ENCODE measurements at places on chromosomes 16 and 17. TPM values are rescaled to one million over a fixed set of nuclear protein-coding genes. Genes with fewer than 3 reads are reported as not detected.

KRT16 gene
- not detected for total RNA-seq

HBA2 gene
- 4.9 TPM for total RNA-seq

TRIM72 gene
- not detected for total RNA-seq

FOXJ1 gene
- total RNA-seq, result 2.8 TPM

C16orf86 gene
- total RNA-seq, result 1.5 TPM

- no peak for DNase-seq
These were observed 9.7 kb upstream of the DCAF7 start for GRCh38 chr17:63540590-63540989.

GRCh38 chr16:86462334-86463084 lies 47.8 kb upstream of the FOXF1 start:
- DNase-seq, result peak; percentile 36

- no peak for DNase-seq
These were observed 10.8 kb downstream of the RGS9 start for GRCh38 chr17:65147955-65148354.

- DNase-seq, result no peak
These were observed 118.0 kb upstream of the RPL38 start for GRCh38 chr17:74085434-74085833.

DNA sequence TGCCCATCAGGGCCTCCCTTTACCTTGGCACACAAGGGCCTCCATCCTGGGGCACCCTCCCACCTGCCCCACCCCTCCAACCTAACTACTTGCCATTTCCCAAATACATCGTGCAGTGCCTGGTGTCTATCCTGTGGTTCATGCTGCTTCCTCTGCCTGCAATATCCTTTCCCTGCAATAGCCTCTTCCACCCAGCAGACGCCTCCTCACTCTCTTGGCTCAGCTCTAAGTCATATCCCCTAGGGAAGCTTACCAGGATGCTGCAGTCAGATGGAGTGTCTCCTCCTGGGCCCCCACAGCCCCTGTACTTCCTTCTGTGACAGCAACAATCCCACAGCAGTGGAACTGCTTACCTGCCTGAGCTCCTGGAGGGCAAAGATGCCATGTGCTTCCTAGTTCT lies 36.7 kb downstream of the CCDC182 start:
- no peak for DNase-seq

DNA sequence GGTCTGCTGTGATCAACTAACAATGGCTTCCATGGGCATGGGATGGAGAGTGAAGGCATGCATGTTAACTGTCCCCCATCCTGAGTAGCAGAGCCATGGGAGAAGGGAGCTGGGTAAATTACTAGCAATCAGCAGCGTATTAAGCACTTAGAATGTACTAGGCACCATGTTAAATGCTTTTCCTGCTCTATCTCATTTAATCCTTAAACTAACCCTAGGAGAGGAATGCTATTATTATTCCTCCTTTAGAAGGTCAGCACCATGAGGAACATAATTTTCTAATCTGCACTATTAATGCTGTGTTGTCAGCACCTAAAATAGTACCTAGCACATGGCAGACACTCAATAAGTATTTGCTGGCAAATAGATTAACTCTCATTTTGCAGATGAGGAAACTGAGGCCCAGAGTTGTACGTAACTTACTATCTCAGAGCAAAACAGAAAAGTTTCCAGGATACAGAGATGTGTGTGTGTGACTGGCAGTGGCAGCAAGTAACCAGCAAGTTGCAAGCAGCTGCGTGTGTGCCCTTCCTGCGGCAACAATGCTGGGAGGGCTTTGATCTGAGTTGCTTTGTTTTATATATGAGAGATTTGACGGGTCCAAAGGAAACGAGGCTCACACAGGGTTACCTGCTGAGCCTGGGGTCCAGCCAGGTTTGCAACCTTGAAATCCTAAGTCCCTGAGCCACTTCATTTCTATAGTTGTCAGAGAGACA lies 6.5 kb upstream of the KLHL36 start:
- no peak for DNase-seq

DNA sequence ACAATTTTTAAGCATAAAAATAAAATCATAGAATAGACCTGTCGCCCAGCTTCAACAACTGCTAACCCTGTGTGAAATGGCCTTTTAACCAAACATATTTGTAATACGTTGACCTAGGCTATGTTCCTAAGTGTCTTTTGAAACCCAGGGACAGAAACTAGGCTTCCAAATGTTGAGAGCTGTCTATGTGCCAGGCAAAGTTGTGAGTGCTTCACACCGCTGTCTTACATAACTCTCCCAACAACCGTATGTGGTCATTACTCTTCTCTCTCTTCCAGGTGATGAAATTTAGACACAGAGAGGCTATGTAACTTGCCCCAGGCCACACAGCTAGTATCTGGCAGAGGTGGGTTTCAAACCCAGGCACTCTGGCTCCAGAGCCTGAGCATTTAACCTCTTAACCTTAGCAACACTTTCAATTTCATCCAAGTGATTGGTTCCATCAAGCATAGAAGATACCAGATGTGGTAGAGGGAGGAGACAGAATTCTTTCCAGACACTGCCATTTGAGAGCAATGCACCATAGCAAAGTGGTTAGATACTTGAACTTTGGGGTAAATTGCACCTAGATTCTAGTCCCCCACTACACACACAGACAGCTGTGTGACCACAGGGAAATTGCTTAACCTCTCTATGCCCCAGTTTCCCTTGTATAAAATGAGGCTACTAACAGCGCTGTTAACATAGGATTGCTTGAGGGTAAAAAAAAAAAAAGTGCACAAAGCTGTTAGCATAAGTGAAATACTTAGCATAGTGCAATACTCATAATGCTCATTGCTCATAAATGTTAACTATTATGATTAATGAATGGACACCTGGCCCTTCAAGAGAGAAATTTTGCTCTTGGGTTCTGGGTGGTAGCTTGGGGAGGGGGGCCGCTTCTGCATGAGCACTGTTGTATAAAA lies 160.6 kb downstream of the IRX3 start:
- no peak for DNase-seq

- no peak for DNase-seq
These were observed 7.8 kb upstream of the GPRC5C start for GRCh38 chr17:74424117-74424516.

- no peak for DNase-seq
These were observed 6.1 kb upstream of the CDR2 start for GRCh38 chr16:22380529-22380928.
